ENCODE measurements at places on chromosomes 4 and X. TPM values are rescaled to one million over a fixed set of nuclear protein-coding genes. Genes with fewer than 3 reads are reported as not detected.

GRCh38 chr4:99165978-99166377 lies 21.9 kb upstream of the ADH4 start:
- H3K4me3 ChIP-seq = no peak overlapping the region
- H3K4me1 ChIP-seq = no peaks in the 10 kb centered on the region
- no peaks in the 10 kb centered on the region for H3K27me3 ChIP-seq
- DNase-seq = no peak
- H3K36me3 ChIP-seq = no peaks in the 10 kb centered on the region

GRCh38 chr4:43337707-43338106 lies 445.2 kb downstream of the GRXCR1 start:
- H3K36me3 ChIP-seq = no peaks in the 10 kb centered on the region
- H3K27me3 ChIP-seq = no peaks in the 10 kb centered on the region
- H3K4me1 ChIP-seq = no peaks in the 10 kb centered on the region
- H3K27ac ChIP-seq = no peak overlapping the region
- no peak overlapping the region for H3K4me3 ChIP-seq
- no peak for DNase-seq

DNA sequence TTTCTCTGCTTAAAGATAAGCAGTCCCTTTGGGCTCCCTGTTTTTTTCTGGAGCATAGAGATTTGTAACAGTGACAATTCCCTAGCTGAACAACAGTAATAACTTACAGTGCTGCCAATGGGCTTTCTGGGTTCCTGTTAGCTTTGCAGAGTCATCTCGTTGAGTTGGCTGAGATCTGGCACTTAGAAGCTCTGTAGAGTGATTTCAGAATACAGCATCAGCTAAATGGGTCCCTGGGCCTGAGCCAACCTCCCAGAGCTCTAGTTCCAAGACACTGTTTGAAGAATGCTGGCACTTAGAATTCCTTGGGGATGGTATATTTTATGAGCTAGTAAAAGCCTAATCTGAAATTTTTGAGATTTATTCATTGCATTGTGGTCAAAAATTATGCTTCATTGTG lies 43.5 kb upstream of the SERTM2 start:
- DNase-seq = no peak
- H3K4me1 ChIP-seq = no peaks in the 10 kb centered on the region
- H3K27me3 ChIP-seq = no peaks in the 10 kb centered on the region
- H3K27ac ChIP-seq = no peak overlapping the region

DNA sequence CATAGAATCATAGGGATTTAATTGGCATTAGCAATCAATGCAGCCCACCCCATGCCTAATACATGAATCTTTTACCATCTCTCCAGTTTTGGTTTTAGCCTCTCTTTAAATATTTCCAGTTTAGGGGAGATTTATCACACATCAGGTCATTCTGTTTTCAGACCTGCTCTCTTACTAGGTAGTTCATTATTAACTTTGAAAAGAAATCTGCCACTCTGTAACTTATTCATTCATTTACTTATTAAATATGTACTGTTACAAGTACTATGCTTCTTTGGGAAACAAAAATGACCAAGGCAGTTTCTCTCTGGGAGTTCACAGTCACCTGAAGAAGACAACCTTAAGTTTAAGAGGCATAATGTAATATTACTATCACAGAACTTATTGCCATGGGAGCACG lies 62.1 kb downstream of the USO1 start:
- DNase-seq = no peak
- H3K36me3 ChIP-seq = peaks cover 39% of the 10 kb centered on the region
- H3K27me3 ChIP-seq = no peaks in the 10 kb centered on the region
- H3K27ac ChIP-seq = no peak overlapping the region

DNA sequence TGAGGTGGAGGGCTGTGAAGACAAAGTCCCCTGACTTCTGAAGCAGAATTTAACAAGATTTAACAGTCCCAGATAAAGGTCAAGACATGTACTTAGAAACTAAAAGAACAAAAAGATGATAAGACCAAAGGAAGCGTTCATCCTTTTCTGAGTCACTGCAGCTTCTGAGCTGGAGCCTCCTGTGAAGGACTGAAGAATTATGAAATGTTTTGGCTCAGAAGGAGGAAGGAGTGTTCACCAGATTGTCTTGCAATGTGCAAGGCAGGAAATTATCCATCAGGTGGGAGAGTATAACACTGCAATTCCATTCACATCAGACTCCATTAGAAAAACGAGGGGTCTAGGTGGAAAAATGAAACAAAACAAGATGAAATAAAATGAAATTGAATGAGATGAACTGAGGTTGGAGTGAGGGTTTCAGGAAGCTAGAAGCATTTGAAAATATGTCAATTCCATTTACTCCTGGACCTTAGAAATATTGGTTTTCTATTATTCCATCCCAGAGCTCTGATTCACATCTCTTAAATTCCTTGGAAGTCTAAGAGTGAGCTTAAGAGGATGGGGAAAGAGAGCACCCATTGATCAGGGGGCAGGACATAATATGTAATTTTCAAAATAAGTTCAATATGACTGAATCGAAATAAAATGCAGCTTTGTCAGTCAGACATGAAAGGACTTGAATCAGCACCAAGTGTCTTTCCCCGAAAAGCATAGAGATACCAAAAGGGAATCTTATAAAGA lies 186.1 kb upstream of the LNX1 start:
- no peak for DNase-seq
- H3K27ac ChIP-seq = no peak overlapping the region
- H3K4me1 ChIP-seq = peaks cover 10% of the 10 kb centered on the region
- H3K36me3 ChIP-seq = no peaks in the 10 kb centered on the region
- H3K27me3 ChIP-seq = no peaks in the 10 kb centered on the region

GRCh38 chr4:96380106-96380505 lies 540.2 kb downstream of the PDHA2 start:
- no peaks in the 10 kb centered on the region for H3K4me1 ChIP-seq
- no peaks in the 10 kb centered on the region for H3K36me3 ChIP-seq
- no peak overlapping the region for H3K27ac ChIP-seq
- no peak for DNase-seq

GRCh38 chr4:25032126-25032525 lies 1.4 kb upstream of the LGI2 start:
- no peak for DNase-seq
- H3K4me3 ChIP-seq = no peak overlapping the region
- peaks cover 5% of the 10 kb centered on the region for H3K36me3 ChIP-seq
- no peak overlapping the region for H3K27ac ChIP-seq
- H3K27me3 ChIP-seq = peaks cover 60% of the 10 kb centered on the region
- H3K4me1 ChIP-seq = no peaks in the 10 kb centered on the region

GRCh38 chrX:151970661-151971060 lies 3.8 kb downstream of the GABRE start:
- peaks cover 25% of the 10 kb centered on the region for H3K4me1 ChIP-seq
- H3K27ac ChIP-seq = peak overlapping the region; percentile 72
- DNase-seq = peak; percentile 72
- peaks cover 27% of the 10 kb centered on the region for H3K36me3 ChIP-seq
- no peaks in the 10 kb centered on the region for H3K27me3 ChIP-seq

DNA sequence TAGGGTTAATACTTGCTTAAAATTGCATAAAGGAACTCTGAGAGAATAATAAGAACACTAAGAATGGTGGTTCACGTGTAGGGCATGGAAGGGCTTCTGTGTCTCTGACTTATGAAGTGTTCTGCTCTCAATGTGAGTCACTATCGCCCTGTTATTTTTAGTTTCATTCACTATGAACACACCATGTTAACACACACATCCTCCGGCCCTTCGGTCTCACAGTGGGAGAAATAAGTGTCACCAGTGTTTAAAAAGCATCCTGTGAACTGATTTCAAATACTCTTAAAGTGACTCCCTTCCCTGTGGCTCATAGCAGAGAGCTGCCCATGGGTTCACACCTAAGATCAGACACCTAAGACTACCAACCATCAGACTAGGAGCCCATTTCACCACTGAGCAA lies 33.8 kb upstream of the FGFBP2 start:
- no peaks in the 10 kb centered on the region for H3K36me3 ChIP-seq
- H3K27ac ChIP-seq = no peak overlapping the region
- no peaks in the 10 kb centered on the region for H3K4me1 ChIP-seq
- H3K27me3 ChIP-seq = no peaks in the 10 kb centered on the region

DNA sequence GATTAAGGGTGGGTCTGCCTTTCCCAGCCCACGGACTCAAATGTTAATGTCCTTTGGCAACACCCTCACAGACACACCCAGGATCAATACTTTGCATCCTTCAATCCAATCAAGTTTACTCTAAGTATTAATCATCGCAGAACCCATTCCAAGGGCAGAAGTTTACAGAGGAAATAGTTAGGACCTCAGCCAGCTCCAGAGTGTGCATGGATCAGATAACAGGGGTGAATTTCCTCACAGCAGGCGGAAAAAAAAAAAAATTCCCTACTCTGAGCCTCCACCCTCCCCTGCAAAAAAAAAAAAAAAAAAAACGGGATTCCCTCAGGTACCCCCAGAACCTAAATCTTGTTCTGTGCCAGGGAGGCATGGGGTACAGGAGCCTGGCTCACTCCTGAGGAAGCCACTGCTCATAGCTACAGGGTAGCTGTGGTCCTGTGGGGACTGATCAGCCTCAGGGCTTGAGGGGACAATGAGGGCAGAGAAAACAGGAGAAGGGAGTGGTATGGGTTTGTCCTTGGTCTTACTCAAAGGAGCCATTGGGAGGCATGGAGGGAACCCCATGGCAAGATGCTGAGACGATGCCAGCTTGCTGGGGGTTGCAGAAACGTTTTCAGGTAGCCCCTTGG lies 113.0 kb downstream of the DHRSX start:
- H3K27ac ChIP-seq = peak overlapping the region; percentile 33
- no peaks in the 10 kb centered on the region for H3K36me3 ChIP-seq
- peaks cover 15% of the 10 kb centered on the region for H3K4me1 ChIP-seq
- no peak overlapping the region for H3K4me3 ChIP-seq

DNA sequence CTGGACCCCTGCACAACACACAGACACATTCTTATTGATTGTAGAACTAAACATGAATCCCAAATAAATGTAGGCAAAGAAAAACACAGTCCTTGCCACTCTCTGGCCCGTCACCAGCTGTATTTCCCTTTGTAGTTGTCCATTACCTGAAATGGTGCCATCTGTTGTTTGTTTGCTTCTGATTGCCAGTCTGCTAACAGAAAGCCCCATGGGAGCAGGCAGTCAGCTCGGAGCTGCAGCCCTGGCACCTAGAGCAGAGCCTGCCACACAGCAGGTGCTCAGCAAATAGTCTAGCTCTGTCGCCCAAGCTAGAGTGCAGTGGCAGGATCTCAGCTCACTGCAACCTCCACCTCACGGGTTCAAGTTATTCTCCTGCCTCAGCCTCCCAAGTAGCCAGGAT lies 28.9 kb downstream of the CPLX1 start:
- peaks cover 28% of the 10 kb centered on the region for H3K27me3 ChIP-seq
- peaks cover 5% of the 10 kb centered on the region for H3K36me3 ChIP-seq
- H3K4me3 ChIP-seq = no peak overlapping the region
- peaks cover 10% of the 10 kb centered on the region for H3K4me1 ChIP-seq
- no peak for DNase-seq

DNA sequence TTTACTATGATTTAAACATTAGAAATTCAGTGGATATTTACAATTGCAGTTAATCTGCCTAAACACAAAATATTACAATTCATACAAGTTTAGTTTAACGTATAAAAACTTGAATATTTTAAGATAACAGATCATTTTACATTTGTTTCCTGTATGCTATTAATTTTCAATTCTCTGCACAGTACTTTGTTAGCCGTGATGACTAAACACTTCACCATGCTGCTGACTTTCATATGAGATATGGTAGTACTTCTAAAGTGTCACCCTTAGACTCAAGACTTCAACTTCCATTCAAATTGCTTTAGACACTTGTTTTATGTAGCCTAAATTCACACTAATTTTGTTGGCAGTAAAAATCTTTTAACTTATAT lies 1646.4 kb upstream of the ADGRL3 start:
- H3K36me3 ChIP-seq = no peaks in the 10 kb centered on the region
- peak overlapping the region; percentile 42 for H3K27ac ChIP-seq
- DNase-seq = no peak

DNA sequence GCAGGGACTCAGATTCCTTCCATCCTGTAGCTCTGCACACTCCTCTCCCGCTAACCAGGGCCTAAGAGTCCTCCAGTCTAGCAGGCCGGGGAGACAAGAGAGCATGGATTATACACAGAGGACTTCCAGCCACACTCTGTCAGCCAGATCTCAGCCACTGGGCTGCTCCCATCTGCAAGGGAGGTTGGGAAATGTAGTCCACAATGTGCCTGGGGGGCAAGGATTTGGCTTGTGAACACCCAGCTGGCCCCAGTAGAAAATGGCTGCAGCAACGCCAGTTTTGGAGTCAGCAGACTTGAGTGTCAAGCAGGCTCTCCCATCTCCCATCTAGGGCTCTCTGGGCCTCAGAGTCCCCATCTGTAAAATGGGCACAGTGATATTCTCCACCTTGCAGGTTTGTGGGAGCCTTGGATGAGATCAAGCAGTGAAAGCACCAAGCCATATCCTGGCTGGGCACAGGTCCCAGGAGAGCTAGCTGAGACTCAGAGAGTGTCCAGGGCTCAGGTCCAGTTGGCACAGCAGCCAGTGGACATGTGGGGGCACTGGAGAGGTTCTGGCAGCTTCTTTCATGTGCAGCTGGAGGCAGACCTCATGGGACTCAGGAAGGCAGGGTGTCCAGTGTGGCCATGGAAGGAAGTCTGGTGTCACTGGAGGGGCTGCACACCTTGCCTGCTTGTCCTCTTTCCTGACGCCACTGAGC lies 14.6 kb downstream of the PSAPL1 start:
- H3K36me3 ChIP-seq = peaks cover 5% of the 10 kb centered on the region
- DNase-seq = no peak
- peaks cover 29% of the 10 kb centered on the region for H3K27me3 ChIP-seq
- H3K27ac ChIP-seq = no peak overlapping the region

Gene RBMX2
- 33.1 TPM for total RNA-seq

Gene FAM9C
- not detected for total RNA-seq

Gene CXCL5
- total RNA-seq = 1,906 TPM

Gene FOXR2
- total RNA-seq = not detected

Gene FAM149A
- 45.5 TPM for total RNA-seq

Gene MAGEA12
- total RNA-seq = not detected

Gene RBMXL3
- total RNA-seq = not detected

Gene FAM241A
- total RNA-seq = 1.4 TPM

Gene FHDC1
- total RNA-seq = 6.0 TPM

Gene STPG2
- not detected for total RNA-seq

Gene OTC
- total RNA-seq = not detected
